ENCODE measurements at places on chromosomes 16 and 17.

GRCh38 chr17:75472119-75472518 is 15.7 kb downstream of the TMEM94 start:
- no peak for DNase-seq

GRCh38 chr17:67707442-67707841 is 10.3 kb upstream of the NOL11 start:
- no peak for DNase-seq

GRCh38 chr16:4675864-4676786 is 17.2 kb upstream of the NUDT16L1 start:
- peak; percentile 62 for DNase-seq

DNA sequence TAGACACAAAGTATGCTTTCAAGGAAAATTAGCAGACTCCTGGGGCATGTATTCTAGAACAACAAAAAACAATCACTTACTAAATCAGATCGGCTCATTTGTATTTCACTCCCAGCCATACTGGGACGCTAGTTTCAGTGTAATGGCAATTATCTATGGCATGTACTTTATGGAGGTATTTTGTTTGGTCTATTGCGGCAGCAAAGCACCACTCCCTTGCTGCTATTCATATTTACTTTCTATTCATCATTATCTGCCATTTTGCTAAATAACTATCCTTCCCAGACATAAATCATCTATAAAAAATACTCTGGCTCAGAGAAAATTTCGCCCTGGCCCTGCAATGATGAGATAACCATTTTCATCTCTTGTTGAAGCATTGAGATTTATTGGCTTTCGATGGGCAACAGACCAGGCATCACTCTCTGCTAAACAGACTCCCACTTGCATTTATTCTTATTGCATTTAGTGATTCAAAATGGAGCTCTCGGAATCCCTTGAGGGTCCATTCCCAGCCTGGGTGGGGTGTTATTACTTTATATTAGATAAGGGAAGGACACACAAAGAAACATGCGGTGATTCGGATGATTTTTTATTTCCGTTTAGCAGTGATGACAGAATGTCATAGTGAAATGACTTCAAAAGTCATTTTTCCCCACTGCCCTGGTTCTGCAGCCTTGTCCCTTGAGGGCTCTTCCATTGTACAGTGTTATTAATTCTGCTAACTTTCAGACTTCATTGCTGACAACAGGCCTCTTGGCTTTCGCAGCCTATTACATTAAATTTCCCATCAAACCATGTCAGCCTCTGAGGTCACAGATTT is 225.8 kb downstream of the IRX3 start:
- DNase-seq: no peak

- no peak for DNase-seq
These were observed 43.3 kb upstream of the ATP2A3 start for GRCh38 chr17:4007346-4008081.

DNA sequence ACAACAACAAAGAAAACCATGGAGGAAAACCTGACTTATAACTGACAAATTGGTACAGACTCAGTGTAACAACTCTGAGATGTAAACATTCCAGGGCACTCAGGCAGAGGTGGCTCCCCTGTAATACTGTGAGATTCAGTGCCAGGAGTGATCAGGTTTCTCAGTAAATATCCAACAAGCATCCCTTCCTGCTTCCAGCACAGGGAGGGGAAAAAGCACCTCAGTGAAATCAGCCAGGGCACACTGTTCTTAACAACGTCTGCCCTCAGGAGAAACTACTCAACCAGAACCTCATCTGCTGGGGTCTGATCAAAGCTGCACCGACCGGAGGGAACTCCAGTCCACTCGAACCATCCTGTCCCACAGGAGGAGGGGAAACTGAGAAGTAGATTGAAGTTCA is 52.3 kb downstream of the AMFR start:
- DNase-seq: no peak

GRCh38 chr17:14318109-14318917 is 17.4 kb downstream of the HS3ST3B1 start:
- no peak for DNase-seq

GRCh38 chr17:40778461-40778860 is 3.9 kb downstream of the KRT27 start:
- DNase-seq: no peak

DNA sequence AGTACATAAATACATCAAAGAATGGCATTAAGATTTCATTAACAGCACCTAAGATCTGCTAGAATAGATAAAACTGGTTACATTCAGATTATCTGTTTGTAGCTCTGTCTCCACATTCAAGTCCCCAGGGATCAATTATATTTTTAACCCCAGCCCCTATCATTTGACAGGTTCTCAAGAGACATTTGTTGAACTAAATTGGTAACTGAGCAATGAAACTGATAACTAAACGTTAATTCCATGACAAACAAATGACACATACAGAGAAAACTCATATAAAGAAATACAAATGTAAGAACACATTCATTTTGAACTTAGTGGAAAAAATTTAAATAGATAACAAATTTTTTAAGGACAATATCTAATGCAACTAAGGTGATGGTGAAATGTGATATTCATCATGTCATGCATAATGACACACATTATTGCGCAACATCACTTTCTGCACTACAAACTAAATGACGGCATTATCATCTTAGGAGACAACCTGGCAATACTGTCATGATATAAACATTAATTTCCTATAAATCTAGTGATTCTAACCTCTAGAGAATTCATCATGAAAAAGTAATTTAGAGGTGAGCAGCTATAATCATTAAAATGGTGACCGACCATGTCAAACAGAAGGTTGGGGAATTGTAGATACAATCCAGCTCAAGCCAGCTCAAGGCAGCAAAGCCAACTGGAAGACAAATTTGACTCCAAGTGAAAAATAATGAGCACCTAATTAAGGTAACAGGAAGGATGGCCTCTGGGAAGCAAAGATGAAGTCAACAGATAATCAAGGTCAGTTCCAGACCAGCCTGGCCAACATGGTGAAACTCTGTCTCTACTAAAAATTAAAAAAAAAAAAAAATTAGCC is 9.5 kb downstream of the ARHGAP17 start:
- DNase-seq: no peak

DNA sequence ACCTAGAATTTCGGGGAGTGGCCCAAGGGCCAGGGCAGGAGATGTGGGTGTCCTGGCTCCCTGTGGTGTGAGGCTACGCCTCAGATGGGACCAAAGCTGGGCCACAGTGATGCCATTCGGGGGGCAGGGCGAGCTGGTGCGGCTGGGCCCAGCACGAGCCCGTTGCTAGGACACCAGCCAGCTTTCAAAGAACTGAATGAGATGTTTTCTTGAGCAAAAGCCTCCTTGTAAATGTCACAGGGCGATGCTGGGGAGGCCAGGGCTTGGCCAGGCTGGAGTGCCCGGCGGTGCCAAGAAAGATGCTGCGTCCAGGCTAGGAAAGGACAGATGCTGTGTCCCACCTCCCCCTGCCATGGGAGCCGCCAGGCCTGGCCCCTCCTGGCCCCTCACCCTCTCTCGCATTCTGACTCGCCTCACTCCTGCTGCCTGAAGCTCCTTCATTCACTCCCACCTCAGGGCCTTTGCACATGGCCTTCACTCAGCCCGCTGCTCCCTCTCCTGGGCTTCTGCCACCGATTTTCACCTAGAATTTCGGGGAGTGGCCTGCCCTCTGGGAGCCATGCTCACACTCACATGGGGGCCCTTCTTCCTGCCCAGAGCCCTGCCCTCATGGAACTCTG is 39.1 kb downstream of the CPNE2 start:
- no peak for DNase-seq

- peak; percentile 55 for DNase-seq
These were observed 122.4 kb upstream of the NLRP1 start for GRCh38 chr17:5706577-5707210.

- DNase-seq: no peak
These were observed 14.6 kb downstream of the COL1A1 start for GRCh38 chr17:50186661-50187393.

DNA sequence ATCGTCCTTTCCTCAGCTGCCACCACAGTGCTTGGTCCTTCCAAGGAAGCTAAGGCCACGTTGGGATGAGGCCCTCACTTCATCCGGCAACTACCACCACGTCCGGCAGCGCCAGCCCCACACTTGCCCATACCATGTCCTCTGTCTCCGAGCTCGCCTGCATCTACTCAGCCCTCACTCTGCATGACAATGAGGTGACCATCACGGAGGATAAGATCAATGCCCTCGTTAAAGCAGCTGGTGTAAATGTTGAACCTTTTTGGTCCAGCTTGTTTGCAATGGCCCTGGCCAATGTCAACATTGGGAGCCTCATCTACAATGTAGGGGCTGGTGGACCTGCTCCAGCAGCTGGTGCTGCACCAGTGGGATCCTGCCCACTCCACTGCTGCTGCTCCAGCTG is 44.9 kb downstream of the TTC19 start:
- DNase-seq: no peak

- no peak for DNase-seq
These were observed 5.5 kb upstream of the RDM1 start for GRCh38 chr17:35936063-35936462.

GRCh38 chr16:2785101-2785991 is 2.0 kb downstream of the PRSS33 start:
- peak; percentile 33 for DNase-seq

GRCh38 chr17:45639297-45639849 is 144.7 kb upstream of the CRHR1 start:
- no peak for DNase-seq

All from stimulated activated CD4-positive, alpha-beta T cell treated with anti-CD3 and anti-CD28 coated beads, Interleukin-4, amount 100 ng/mL, for 24 hours (primary cell).